ENCODE measurements at places on chromosomes 16 and 17.
A peak's percentile ranks its signal among the peaks of the same experiment; 100 is the strongest.

DNA sequence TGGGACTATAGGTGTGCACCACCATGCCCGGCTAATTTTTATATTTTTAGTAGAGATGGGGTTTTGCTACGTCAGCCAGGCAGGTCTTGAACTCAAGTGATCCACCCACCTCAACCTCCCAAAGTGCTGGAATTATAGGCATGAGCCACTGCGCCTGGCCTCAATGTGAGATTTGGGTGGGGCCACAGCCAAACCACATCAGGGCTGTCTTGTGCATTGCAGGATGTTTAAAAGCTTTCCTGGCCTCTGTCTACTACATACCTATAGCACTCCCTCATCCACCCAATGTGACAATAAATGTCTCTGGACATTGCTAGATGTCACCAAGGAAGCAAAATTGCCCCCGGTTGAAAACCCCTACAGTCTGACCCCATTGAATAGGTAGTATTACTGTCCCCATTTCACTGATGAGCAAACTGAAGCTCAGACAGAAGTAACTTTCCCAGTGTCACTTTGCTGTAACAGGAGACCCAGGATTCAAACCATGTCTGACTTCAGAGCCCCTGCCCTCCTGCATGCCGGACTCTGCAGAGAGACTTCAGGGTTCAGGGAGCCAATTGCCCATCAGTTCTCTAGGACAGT is 3.6 kb upstream of the MAP3K14 start:
- no peaks in the 10 kb centered on the region for H3K27me3 ChIP-seq
- DNase-seq = no peak
- no peak overlapping the region for H3K4me3 ChIP-seq
- no peak overlapping the region for H3K27ac ChIP-seq

DNA sequence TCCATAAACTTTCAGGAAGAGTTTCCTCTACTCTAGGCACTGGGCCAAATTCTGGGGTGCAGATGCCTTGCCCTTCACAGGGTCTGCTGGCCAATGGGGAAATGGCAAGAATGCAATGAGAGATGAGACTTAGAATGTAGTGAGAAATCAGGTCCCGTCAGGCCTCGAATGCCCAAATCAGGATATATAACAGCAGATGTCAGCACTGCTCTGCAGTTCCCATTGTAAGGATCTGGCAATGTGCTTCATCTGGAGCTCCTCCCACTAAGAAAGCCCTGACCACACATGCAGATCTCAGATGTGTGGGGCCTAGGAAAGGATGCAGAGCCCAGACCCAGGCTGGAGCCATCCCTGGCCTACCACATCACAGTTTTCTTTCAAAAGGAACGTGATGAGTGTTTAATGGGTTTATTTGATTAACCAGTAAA is 13.9 kb upstream of the LPCAT2 start:
- H3K27me3 ChIP-seq = no peaks in the 10 kb centered on the region
- peaks cover 57% of the 10 kb centered on the region for H3K36me3 ChIP-seq
- DNase-seq = peak; percentile 92

GRCh38 chr16:27965801-27966200 is 97.7 kb downstream of the GSG1L start:
- no peaks in the 10 kb centered on the region for H3K4me1 ChIP-seq
- H3K36me3 ChIP-seq = no peaks in the 10 kb centered on the region
- H3K27ac ChIP-seq = no peak overlapping the region
- H3K27me3 ChIP-seq = no peaks in the 10 kb centered on the region
- DNase-seq = no peak

- H3K4me3 ChIP-seq = no peak overlapping the region
- no peaks in the 10 kb centered on the region for H3K4me1 ChIP-seq
- DNase-seq = no peak
- no peaks in the 10 kb centered on the region for H3K27me3 ChIP-seq
- no peaks in the 10 kb centered on the region for H3K36me3 ChIP-seq
These were observed 15.8 kb upstream of the NDUFAB1 start for GRCh38 chr16:23611936-23612335.
